NCI-H510A treated with DMSO at 0.1 percent for 48 hours (cell line): ENCODE measurements at places on chromosomes 7 and 10.

DNA sequence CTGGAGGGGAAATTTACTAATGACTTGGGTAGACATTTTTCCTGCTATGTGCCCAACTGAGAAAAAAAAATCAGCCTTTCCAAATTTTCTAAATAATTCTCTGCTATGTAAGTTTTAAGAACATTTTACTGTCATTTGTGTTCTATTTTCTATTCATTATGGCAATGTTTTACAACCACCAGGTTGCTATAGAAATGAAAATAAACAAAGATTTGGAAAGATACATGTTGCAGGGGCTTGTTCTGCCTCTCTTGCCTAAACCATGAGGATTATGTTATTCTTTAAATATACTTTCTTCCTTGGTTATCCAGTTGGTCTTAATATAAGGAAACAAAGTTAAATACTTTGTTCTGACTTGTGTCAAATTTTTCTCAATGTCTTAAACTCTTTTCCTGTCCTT lies 257.2 kb downstream of the TWIST1 start:
- DNase-seq = no peak

DNA sequence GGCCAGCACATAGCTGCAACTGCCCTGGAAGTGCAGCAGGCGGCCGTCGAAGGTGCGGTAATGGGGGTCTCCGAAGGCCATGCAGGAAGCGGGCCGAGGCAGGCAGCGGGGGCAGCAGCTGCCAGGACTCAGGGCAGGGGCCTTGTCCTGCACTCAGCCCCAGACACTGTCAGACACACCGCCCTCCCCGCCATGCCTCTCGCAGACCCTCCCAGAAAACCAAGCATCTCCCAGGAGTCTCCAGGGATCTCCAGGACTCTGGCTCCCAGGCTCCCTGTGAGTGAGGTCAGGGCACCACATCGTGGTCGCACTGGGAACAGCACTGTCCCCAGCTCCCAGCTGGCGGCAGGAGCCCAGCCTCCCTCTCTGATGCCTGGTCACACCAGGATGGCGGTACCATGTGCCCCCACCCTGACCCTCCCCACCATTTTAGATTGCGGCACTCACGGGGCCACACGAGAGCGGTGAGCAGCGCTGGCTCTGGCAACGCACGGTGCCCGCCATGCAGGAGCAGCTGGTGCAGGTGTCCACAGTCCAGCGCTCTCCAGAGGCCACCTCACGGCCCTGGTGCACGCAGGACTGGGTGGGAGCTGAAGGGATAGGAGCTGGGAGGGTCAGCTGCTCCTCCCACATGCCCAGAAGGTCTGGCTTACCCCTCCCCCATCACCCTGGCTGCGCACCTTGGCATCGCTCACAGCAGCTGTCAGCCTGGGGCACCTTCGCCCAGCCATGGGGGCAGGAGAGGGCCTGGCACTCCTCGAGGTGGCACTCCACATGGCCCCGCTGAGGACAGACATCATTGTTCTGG lies 17.5 kb downstream of the ATP6V1F start:
- DNase-seq = peak; percentile 2

DNA sequence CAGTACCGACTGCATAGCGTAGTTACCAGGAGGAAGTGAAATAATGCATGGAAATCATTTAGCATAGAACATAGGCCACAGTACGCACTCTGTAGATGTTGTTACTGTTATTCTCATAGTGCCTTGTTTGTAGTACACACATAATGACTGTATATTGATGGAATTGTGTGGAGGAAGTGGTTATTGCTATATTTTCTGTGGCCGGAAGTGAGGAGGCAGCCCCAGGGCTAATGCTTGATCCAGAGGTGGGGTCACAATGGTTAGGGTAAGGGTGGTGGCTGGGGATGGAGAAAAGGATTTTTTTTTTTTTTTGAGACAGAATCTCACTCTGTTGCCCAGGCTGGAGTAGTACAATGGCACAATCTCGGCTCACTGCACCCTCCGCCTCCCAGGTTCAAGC lies 4.5 kb upstream of the MGAM start:
- DNase-seq = no peak

DNA sequence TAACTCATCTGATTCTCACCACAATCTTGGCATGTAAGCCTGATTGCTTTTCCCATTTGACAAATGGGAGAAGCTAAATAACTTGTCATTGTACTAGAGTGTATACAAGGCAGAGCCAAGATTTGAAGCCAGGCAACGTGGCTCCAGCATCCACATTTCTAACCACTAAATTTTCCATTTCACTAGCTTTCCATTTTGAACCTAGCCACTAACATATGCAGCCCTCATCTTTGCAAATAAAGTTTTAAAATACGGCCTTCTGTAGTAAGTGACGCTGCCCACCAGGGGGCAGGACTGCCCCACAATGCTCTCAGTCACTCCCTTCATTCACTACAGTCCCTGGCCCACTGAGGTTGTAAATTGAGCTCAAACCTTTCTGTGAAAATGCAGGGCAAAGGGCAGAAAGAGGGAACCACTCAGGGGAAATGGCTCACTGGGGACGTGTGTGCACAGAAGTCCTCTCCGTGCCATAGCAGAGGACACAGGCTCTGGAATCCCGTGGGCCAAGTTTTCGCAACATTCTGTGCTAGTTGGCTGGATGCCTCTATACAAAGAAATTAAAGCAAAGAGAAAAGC lies 315.7 kb downstream of the TNS3 start:
- DNase-seq = peak; percentile 38

GRCh38 chr7:155256761-155257481 lies 40.8 kb upstream of the INSIG1 start:
- no peak for DNase-seq

DNA sequence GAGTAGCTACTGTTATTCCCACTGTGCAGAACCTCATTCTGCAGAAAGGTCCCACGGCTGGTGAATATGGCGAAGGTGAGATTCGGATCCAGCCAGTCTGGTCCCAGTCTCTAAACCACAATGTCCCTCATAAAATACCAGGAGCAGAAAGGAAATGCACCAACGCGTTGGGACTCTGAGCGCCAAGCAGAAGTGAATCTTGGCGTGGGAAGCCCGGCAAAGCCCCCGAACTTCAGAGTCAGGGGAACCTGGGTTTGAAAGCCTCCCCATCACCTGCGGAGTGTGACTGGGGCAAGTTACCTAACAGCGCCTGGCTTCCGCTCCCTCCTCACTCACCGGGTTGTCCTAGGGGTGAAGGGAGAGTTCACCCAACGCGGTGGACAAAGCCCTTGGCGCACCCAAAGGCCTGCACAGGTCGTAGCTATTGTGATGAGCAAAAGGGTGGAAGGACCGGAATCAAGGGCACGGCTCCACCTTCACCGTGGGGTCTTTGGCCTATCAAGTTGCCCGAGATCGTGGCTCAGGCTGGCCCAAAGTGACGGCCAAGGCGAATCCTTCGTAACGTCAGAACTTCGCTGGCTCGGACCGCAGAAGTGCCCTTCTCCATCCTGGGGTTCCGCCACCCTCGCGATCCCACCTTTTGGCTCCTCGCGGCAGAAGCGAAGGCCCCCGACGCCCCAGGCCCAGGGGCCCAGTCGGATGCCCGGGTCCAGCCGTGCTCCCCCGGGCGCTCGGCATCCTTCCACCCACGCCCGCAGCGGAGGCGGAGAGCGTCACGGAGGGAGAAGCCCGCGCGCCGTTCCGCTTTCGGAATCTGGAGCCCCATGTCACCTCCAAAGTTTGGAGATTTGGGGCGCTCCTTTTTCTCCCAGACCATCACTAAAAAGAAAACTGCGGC lies 811 bp downstream of the RGS10 start:
- DNase-seq = no peak

GRCh38 chr10:23038172-23038571 lies 57.2 kb upstream of the MSRB2 start:
- no peak for DNase-seq

DNA sequence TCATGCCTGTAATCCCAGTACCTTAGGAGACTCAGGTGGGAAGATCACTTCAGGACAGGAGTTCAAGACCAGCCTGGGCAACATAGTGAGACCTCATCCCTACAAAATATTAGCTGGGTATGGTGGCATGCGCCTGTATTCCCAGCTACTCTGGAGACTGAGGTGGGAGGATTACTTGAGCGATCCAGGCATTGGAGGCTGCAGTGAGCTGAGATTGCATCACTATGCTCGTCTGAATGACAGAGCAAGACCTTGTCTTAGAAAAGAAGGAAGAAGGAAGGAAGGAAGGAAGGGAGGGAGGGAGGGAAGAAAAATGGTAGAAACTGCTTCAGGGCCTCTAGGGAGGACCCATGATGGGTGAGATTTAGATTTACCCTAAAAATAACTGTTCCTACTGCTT lies 112.3 kb downstream of the SPDYE5 start:
- no peak for DNase-seq

DNA sequence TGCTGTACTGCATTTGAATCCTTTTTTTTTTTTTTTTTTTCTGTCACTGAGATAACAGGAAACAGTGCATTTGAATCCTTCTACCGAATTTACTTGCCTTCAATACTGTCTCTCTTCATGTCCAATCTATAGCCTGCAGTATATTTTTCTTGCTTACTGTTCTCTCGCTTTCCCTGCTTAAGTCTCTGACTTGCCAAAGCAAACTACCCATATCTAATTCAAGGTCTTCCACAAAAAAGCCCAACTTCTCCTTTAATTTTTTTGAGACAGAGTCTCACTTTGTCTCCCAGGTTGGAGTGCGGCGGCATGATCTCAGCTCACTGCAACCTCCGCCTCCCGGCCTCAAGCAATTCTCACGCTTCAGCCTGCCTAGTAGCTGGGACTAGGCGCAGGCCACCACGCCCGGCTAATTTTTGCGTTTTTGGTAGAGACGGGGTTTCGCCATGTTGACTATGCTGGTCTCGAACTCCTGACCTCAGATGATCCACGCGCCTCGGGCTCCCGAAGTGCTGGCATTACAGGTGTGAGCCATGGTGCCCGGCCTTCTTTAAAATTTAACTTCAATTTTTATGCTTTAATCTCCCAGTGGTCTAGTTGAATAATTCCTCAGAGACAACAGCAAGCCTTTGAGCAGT lies 882 bp downstream of the PDCD11 start:
- no peak for DNase-seq

DNA sequence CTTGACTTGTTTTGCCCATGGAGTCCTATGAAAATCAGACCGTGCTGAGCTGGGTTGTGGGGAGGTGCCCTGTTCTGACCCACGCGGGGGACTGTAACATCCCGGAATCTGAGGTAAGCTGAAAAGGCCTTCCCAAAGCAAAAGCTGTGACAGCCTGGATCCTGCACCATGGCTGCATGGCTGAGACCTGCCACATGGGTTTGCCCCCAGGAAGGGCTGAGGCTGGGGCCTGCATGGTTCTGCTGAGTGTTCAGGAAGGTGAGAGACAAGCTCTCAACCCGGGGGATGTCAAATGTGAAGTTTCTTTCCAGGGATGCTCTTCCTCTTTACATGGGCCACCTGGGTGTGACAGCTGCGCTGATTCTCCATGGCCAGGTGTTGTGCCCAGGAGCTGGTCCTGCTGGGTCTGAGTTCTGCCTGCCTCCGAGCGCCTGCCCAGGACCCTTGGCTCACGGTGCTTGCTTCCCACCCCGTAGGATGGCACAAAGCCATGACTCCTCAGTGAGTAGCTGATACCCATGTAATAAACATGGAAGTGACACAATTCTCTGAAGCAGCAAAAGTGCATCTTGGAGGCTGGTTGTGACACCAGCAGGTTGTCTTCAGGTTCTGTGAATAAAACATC lies 58.3 kb downstream of the VIPR2 start:
- no peak for DNase-seq

GRCh38 chr10:72692994-72693781 lies 1.2 kb downstream of the MCU start:
- DNase-seq = peak; percentile 16

DNA sequence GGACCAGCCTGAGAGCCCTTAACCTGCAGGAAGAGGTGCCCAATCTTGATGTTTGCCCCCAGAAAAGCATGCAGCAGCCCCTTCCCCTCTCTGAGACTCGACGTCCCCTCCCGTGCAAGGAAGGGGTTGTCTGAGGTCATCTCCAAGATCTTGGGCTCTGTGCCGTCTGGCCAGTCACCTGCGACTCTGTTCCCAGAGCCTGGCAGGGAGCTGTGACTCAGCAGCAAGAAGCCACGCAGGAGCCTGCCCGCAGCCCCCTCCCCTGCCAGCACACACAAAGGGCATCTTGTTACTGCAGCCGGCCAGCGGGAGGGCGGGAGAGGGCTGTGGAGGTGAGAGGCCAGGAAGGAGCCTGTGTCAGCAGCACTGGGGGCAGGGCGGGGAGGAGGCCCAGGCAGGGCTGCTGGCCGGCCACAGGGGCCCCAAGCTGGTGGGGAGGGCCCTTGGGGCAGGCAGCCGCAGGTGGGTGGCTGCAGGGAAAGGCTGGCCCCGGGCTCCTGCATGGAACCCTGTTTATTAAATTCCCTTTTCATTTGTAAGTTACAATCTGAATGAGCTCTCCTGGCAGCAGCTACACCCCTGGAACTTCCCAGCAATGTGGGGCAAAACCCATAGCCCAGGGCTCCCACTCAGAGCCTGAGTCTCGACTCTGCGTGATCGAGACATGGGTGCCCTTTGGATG lies 103.7 kb upstream of the ZMIZ1 start:
- peak; percentile 77 for DNase-seq

DNA sequence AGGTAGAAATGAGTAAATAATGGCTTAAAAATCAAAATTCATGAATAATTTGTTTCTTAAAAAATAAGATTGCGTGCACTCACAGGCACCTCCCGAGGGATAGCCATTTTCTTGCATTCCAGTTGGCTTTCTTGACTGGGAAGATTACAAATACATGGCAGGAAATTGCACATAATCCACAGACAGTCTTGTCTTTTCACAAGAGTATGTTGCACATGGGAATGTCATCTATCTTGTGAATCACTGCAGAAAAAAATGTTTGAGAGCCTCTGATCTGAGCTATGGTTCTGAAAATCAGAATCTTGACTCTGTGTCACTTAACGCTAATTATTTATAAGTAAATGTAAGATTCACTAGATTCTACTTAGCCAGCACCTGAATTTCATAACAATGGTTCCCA lies 74.1 kb upstream of the PRKG1 start:
- DNase-seq = no peak

GRCh38 chr7:99707096-99707495 lies 27.3 kb upstream of the CYP3A5 start:
- no peak for DNase-seq

GRCh38 chr10:127851661-127852194 lies 41.0 kb downstream of the CLRN3 start:
- DNase-seq = no peak

- no peak for DNase-seq
These were observed 53.3 kb downstream of the NT5C2 start for GRCh38 chr10:103139803-103140202.

GRCh38 chr10:88386204-88386788 lies 196.8 kb downstream of the RNLS start:
- DNase-seq = no peak

- no peak for DNase-seq
These were observed 213.7 kb upstream of the MGMT start for GRCh38 chr10:129253161-129253864.

DNA sequence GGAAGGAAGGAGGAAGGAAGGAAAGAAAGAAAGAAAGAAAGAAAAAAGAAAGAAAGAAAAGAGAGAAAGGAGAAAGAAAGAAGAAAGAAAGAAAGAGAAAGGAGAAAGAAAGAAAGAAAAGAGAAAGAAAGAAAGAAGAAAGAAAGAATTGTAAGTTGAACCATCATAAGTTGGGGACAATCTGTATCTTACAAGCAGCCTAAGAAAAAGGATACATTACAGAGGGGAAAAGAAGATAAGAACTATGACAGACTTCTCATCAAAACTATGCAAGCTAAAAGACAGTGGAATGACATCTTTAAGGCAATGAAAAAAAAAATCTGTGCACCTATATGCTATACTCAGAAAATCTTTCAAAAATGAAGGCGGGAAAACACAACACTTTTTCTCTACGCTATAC lies 50.3 kb upstream of the SP4 start:
- no peak for DNase-seq

GRCh38 chr10:86055928-86056327 lies 310.7 kb downstream of the GRID1 start:
- DNase-seq = no peak
